CD4-positive, alpha-beta T cell treated with Interleukin-15 for 1 hour (primary cell): ENCODE measurements at places on chromosomes 12 and 14.

- no peak for DNase-seq
Observed at GRCh38 chr12:92467886-92468285, 234.9 kb upstream of the PLEKHG7 start.

- DNase-seq, result no peak
Observed at GRCh38 chr12:65082406-65082805, 38.7 kb downstream of the WIF1 start.

DNA sequence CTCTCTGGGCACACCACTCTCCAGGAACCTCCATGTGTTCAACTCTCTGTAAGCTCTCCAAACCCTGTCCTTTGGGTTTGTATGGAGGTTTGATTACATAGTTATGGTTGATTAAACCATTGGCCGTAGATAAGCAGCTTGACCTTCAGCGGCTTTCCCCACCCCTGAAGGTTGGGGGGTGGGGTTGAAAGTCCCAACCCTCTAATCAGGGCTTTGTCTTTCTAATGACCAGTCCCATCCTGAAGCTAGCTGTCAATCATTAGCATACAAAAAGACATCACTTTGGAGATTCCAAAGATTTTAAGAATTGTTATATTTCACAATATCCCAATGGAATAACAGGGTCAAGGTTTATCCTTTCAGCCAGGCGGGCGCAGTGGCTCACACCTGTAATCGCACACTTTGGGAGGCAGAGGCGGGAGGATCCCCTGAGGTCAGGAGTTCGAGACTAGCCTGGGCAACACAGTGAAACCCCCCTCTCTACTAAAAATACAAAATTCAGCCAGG is 8.4 kb downstream of the FAM186A start:
- DNase-seq, result no peak

DNA sequence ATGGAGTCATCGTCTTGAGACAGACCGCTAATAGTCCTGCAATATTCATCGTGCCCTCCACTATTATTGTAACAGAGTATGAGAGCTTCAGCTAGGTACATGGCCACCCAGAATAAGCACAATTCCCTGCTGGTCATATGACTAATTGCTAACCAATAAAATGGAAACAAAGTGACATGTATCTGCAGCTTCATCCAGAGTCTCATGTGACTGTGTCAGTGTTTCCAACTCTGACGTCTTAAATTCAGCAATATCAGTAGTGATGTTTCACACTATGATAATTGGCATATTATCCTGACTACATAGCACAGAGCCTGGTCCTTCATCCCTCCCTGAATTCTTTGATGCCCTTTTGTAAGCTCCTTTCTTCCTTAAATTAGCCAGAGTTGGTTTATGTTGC is 167.4 kb downstream of the RPS29 start:
- no peak for DNase-seq

- no peak for DNase-seq
Observed at GRCh38 chr14:53341324-53341723, 188.2 kb upstream of the DDHD1 start.

- no peak for DNase-seq
Observed at GRCh38 chr14:99129211-99129696, 142.7 kb downstream of the BCL11B start.

DNA sequence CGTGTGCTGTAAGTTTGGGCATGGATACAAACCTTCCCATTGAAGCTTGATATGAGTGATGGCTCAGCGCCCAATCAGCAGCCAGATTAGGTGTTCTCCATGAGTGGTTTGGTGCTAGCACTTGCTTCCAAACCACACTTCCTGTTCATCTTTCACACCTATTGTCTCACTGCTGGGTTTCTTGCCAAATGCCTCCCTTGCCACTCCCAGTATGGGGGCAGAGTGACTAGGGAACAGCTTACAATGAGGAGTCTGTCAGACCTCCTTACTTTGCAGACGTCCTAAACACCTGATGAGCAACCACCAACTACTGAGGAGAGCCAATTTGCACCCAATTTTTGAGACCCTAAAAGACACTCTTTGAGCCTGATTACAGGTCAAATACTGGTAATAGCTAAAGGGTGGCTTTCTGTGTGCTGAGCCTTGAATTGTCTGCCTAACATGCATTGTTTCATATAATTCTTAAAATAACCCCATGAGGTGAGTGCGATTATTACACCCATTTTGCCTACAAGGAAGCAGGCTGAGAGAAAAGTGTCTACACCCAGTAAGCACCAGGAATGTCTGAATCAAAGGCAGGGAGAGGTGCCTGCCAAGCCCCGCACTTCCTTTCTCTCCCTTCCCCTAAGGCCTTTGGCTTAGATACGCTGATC is 48.4 kb upstream of the FOS start:
- peak; percentile 53 for DNase-seq

- DNase-seq, result no peak
Observed at GRCh38 chr14:55900749-55901148, 217.5 kb upstream of the PELI2 start.

DNA sequence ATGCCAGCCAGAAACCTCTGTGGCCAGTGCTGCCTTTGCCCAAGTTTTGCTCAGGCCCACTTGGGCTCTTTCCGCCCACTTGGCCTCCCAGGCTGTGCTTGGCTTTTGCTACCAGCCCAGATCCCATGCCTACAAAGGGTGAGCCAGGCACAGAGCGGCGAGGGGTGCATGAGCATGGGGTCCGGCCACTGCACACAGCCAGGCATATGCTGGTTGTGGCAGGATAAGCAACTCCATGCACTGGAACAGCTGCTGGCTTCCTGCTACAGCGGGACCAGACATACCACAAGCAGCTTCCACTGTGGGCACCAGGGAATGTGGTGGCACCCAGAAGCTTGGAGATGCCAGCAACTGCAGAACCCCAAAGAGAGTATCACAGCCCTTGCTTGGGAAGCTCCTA is 45.7 kb upstream of the PRPF39 start:
- no peak for DNase-seq
